T-cell (primary cell): ENCODE measurements at places on chromosomes 5 and 9.

DNA sequence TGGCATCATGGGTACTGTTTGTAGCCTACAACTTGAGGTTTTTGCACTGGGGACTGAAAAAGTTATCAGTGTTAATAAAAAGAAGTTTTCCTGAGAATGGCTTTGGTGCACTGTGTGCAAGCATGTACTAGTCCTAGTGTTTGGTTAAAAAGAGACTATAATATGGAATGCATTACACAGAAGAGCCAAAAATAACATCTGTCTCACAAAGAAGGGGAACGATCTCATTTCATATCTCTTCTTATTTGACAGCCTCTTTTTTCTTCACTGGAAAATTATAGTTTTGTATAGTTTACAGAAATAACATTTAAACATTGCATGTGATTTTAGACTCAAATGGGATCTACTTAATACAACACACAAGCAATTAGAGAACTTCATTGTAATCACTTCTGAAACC is 127.0 kb upstream of the GDNF start:
- DNase-seq = no peak

- no peak for DNase-seq
These were observed 151.2 kb upstream of the ADRA1B start for GRCh38 chr5:159765135-159765433.

- no peak for DNase-seq
These were observed 4.1 kb downstream of the PTGS1 start for GRCh38 chr9:122374885-122375420.

DNA sequence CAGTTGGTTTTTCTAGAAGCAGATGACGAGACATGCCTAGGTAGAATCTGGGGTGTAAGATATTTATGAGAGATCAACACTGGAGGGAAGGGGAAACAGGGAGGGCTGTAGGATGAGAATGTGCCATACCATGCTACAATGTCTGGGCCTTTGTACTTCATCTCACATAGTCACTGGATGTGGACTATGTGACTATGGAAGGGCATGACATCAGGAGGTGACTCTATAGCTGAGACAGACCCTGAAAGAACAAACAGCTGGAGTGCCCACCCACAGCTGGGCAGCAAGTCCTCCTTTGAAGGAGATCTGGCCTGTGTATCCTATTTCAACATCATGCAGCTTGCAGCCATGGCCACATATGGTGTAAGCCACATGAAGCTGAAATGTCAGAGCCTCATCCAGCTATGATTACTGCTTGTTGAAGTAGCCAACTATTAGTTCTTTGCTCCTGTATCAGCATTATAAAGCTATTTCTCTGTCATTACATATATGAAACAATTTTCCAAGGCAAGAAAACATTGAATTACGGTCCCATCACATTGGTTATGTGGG is 46.2 kb upstream of the KIF2A start:
- no peak for DNase-seq

DNA sequence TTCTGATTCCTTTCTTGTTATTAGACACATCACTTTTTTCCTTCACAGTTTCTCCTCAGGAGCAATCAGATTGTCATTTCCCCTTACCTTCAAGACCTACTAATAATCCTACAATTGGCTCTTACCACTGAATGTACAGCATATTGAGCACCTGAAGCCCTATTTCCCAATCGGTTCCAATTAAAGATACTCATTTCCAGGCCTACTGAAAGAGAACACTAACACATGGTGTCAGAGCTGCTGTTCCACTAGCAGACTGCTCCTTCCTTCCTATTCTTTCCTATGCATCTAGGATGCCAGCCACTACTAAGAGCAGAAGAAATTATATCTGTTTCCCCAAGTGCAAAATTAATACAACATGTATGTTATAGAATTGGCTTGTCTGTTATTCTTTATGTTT is 34.6 kb downstream of the SKIC3 start:
- no peak for DNase-seq
